ENCODE measurements at places on chromosomes 2 and 18. TPM values are rescaled to one million over a fixed set of nuclear protein-coding genes. Genes with fewer than 3 reads are reported as not detected.

- DNase-seq: no peak
Measured at GRCh38 chr18:59704146-59704545, 6.9 kb upstream of the CCBE1 start.

GRCh38 chr2:62175728-62176127, 20.2 kb upstream of the B3GNT2 start:
- DNase-seq: no peak

GRCh38 chr2:121196849-121197155, 88.2 kb downstream of the TFCP2L1 start:
- no peak for DNase-seq

- DNase-seq: no peak
Measured at GRCh38 chr2:71471276-71471675, 17.9 kb downstream of the DYSF start.

DNA sequence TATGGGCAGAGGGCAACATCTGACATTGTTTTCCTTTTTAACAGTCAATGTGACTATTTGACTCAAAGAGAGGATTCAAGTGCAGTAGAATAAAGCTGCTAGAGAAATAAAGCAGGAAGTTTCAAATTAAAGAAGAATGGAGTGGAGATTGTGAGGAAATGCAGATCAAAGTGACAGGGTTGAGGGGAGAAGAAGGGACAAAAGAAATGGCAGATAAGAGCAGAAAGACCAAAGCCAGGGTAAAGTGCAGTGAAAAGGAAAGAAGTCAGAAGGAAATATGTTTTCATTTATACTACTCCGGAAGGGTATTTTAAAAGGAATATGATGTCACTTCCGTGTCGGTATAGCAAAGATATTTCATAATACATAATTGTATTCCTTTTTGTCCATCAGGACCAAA, 297.5 kb upstream of the CRIM1 start:
- no peak for DNase-seq

DNA sequence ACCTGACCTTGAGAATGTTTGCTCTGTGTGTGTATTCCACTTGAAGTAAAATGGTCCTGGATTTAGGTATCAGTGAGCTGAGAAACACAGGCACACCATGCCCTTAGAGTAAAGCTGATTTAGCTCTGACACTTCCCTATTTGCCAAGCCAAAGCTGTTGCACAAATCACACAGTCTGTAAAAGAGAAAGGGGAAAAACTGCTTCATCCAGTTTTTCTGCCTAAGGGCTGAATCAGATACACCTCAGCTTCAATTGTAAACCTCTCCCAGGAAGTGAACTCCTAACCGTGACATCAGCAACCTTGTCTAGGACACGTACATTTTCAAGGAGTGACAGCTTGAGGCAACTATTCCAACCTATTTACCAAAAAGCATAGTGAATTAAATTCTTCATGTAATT, 150.4 kb downstream of the NR4A2 start:
- DNase-seq: no peak

- no peak for DNase-seq
Measured at GRCh38 chr18:46176001-46176400, 71.8 kb downstream of the HAUS1 start.

DNA sequence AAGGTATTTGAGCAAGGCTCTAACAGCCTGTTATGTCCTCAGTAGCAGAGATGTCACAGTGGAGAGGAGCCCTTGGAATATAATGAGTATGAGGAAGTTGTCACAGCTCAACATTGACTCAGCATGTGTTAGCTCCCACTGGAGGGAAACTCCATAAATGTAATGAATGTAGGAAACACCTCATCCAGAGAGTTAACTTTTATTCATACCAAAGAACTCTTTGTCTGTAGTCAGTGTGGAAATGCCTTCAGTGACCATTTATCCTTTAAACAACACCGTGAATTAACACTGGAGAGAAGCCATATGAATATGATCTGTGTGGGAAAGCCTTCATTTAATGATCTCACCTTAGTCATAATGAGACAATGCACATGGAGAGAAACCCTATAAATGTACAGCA, 59.7 kb downstream of the CYP1B1 start:
- DNase-seq: no peak

- no peak for DNase-seq
Measured at GRCh38 chr2:15177103-15177502, 384.0 kb downstream of the NBAS start.

- no peak for DNase-seq
Measured at GRCh38 chr2:220847589-220847988, 724.5 kb downstream of the EPHA4 start.

GRCh38 chr2:26905341-26906198, 57.6 kb downstream of the DPYSL5 start:
- no peak for DNase-seq

- no peak for DNase-seq
Measured at GRCh38 chr2:39511605-39512433, 74.7 kb upstream of the MAP4K3 start.

GRCh38 chr2:17658251-17658843, 95.3 kb downstream of the SMC6 start:
- no peak for DNase-seq

- DNase-seq: no peak
Measured at GRCh38 chr2:85446296-85447221, 28.0 kb downstream of the SH2D6 start.

DNA sequence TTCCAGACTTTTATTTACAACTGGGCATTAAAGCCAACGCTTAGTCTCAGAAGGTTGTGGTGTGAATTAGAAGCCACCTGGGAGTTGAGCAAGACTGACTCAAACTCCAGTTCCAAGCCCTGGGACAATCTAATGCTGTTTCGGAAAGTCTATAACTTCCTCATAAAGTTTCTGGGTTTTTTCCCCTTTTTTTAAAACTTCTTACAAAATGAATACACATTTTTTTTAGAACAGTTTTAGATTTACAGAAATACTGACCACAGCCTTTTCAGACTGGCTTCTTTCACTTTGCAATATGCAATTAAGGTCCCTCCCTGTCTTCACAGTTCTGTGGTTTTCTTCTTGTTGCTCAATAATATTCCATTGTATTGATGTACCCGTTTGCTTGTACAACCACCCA, 115.9 kb upstream of the TWIST2 start:
- DNase-seq: no peak

- no peak for DNase-seq
Measured at GRCh38 chr2:72920318-72921087, 3.2 kb downstream of the EMX1 start.

GRCh38 chr18:52152036-52152435, 188.0 kb upstream of the DCC start:
- DNase-seq: no peak

DNA sequence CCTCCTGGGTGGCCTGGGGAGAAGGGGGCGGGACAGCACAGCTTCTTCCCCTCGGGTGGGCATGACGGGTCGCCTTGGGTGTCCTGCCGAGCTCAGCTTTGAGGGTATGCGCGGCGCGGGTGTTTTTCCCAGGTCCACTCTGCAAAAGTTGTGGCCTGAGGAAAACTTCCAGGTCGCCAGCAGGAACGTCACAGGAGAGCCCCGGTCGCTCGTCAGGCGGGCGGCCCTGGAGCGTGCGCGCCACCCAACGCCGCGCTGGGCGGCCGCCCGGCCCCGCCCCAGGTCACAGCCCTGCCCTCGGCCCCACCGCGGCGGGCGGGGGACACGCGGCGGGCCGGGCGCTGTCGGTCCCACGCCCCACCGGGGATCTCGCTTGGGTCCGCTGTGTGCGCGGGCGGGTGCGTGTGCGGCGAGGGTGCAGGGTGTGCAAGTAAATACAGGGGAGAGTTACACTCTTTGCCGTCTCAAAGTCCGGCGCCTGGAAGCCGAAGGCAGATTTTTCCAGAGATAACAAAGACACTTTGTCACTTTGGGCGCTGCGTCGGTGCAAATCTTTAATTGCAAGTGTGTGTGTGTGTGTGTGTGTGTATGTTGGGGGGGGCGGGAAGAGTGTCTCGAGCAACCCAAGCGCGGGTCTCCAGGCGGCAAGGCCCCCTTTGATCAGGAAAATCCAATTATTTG, 616 bp upstream of the SP5 start:
- no peak for DNase-seq

DNA sequence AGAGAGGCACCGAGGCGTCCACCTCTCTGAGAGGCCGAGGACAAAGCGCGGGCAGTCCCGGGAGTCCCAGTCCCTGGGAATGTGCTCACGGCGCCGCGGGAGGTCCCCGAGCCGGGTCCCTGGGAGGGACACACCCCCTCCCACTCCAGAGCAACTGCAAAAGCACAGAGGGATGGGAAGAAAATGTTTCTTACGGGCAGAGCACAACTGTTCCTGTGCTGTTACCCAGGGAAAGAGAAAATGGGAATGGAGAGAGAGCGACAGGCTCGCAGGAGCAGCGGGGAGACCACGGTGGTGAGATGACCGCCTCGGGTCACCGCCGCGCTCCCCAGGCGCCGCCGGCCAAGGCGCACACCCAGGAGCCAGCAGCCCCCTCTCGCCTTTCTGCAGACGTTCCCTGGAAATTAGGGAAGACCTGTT, 1.2 kb upstream of the BCL11A start:
- no peak for DNase-seq

CYRIA gene
- total RNA-seq: 19.4 TPM

IL36B gene
- total RNA-seq: not detected

SLC11A1 gene
- total RNA-seq: 0.05 TPM

LRRTM1 gene
- total RNA-seq: not detected

CDH20 gene
- not detected for total RNA-seq

PDE1A gene
- total RNA-seq: 0.06 TPM

PLA2R1 gene
- total RNA-seq: 14.5 TPM

ALPG gene
- not detected for total RNA-seq

NMS gene
- total RNA-seq: not detected

POTEJ gene
- not detected for total RNA-seq

INPP5D gene
- 26.2 TPM for total RNA-seq

NAT8 gene
- total RNA-seq: not detected

RSAD2 gene
- 0.44 TPM for total RNA-seq

MTIF2 gene
- total RNA-seq: 12.9 TPM

ZNF385B gene
- total RNA-seq: not detected
